ENCODE measurements at places on chromosomes 13 and 19.
A peak's percentile ranks its signal among the peaks of the same experiment; 100 is the strongest.

DNA sequence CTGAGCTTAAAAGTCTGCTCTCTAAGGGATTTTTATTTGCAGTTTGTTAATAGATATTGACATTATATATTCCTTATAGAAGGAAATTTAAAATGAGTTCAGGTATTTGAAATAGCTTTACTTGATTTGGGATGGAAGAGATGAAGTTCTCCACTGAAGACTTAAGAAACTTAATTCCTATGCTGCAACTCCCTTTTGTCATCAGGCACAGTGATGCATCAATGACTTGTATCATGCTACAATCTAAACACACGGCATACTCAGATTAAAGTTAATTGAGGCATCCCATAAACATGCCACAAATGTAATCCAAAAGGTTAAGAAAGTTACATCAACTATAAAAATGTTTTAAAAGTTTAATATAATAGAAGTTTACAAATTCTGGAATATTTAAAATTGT is 109.0 kb downstream of the STARD13 start:
- DNase-seq: no peak

DNA sequence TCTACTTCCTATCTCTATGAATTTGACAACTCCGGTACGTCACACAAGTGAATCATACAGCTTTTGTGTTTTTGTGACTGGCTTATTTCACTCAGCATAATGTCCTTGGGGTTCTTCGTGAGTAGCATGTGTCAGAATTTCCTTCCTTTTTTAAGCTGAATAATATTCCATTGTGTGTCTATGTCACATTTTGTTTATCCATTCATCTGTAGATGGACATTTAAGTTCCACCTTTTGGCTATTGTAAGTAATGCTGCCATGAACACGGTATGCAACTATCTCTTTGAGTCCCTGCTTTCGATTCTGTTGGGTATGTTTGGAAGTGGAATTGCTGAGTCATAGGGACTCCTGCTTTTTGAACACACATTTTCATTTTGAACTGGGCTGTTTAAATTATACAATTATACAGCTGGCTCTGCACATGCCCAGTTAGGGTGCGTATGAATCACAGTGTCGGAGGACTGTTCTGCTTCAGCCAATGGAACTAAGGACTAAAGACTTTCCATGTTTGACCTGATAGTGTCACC is 43.0 kb upstream of the C13orf42 start:
- DNase-seq: peak; percentile 63

- DNase-seq: no peak
These were observed 321.8 kb downstream of the TEX29 start for GRCh38 chr13:111642156-111642767.

- DNase-seq: peak; percentile 47
These were observed 32.9 kb upstream of the POU2F2 start for GRCh38 chr19:42165146-42165545.

DNA sequence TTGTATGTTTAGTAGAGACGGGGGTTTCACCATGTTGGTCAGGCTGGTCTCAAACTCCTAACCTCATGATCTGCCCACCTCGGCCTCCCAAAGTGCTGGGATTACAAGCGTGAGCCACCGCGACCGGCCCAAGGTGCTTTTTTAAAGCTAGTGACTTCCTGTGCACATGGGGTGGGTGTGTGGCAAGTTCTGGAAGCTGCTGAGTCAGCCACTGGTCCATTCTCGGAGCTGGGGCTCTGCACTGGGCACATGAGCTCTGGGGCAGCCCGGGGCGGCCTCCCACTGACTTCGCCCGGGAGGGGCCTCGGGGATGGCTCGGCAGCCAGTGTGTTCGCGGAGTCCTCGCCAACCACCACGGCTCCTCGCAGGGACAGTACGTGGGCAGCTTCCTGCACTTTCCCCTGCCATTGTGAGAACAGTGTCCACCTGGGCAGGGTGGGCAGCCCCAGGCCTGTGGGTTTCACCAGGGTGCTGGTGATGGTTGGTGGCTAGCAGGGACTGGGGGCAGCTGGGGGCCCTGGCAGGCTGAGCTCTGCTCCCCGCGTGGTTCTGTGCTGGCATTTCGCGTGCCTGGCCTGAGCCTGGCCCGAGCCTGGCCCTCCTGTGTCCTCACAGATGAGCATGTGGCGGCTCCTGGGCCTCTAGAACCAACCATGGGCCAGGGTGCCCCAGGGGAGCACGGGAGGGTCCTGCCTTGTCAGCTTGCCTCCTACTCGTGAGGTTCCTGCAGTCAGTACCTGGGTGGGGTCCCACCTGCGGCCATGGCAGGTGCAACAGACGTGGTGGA is 12.2 kb downstream of the CBARP start:
- peak; percentile 58 for DNase-seq

DNA sequence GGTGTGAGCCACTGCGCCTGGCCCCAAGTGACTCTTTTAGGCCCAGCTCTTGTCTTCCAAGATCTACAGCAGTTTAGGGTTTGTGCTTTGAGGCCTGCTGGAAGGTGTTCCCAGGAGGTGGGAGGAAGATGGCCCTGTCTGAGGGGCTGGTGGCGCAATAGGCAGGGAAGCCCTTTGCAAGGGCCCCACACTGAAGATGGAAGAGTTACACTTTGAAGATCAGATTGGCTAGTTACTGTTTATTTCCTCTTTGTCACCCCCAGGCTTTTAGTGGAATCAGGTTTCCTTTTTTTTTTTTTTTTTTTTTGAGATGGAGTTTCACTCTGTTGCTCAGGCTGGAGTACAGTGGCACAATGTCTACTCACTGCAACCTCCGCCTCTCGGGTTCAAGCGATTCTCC is 1.9 kb upstream of the RABAC1 start:
- no peak for DNase-seq

GRCh38 chr13:68970532-68970931 is 1137.1 kb upstream of the ATXN8OS start:
- DNase-seq: no peak

- DNase-seq: no peak
These were observed 114.5 kb downstream of the URI1 start for GRCh38 chr19:30056580-30056979.

DNA sequence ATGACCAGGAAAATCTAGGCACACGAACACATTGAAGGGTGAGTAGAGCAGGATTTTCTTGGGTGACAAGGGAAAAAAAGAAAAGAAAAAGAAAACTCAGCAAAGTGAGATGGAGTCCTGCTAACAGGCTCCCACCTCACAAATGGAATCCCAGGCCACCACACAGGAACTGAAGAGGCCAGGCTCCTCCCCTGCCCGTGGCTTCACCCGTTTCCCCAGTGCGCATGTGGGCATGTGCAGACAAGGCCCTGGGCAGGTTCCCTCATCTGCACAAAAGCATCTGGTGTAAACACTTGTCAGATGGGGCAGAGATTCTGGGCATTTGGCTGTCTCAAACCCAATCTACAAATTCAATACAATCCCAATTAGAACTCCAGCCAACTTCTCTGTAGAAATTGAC is 24.5 kb downstream of the CFAP97D2 start:
- DNase-seq: no peak

DNA sequence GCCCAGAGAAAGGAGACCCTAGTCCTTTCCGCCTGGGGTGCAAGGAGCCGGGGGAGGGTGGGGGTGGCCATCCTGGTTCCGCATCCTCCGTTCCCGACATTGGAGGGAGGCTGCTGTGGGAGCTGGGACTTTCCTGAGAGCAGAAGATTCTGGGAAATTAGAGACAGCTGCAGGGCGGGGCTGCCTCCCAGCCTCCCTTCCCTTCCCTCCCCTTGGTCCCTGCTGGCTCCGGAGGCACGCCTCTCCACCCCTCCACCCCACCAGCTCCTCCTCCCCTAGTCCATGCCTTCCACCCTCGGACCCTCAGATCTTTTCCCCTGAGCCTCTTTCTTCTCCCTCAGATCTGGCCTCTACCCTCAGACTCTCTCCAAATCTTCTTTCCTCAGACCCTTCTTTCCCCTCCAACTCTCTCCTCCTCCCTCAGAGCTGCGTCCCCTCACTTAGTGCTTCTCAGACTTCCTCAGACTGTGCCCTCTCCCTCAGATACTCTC is 3.1 kb upstream of the BCL3 start:
- no peak for DNase-seq

GRCh38 chr19:58319241-58319640 is 7.6 kb upstream of the ZSCAN22 start:
- DNase-seq: no peak

DNA sequence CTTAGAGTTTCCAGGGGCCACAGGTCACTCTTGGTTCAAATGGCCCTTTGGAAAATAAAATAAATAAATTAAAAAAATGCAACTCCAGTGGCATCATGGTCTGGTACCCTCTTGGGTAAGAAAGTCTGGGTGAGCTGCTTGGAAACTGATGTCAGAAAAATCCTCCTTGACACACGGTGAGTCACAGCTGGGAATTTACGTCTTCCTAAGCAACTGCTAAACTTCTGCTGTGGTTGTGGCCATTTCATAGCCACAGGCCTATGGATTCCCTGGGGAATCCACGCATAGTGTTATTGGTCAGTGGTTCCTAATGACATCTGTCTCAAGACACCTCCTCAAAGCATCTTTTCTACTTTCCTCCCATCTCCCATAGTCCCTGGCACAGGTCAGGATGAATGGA is 220.8 kb downstream of the COG6 start:
- DNase-seq: no peak

DNA sequence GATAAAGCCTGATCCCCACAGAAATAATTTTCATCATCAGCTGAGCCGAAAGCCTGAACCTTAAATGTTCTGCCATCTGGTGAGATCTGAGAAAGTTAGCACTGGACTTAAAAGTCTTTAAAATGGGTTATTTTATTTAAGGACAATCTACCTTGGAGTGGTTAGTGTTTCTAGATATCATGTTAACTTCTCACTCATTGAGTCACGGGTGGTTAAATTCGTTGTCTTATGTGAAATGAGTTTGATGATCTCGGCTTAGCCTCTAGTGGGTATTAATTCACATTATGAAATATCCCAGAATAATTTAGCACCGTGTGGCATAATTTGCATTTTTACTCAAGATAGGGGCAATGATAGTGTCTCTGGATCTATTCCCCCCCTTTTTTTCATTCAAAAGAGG is 117.4 kb upstream of the ZNF536 start:
- DNase-seq: no peak

- DNase-seq: no peak
These were observed 23.7 kb upstream of the SHISA2 start for GRCh38 chr13:26075498-26075897.

- DNase-seq: peak; percentile 82
These were observed 564 bp downstream of the SPART start for GRCh38 chr13:36345438-36346221.

DNA sequence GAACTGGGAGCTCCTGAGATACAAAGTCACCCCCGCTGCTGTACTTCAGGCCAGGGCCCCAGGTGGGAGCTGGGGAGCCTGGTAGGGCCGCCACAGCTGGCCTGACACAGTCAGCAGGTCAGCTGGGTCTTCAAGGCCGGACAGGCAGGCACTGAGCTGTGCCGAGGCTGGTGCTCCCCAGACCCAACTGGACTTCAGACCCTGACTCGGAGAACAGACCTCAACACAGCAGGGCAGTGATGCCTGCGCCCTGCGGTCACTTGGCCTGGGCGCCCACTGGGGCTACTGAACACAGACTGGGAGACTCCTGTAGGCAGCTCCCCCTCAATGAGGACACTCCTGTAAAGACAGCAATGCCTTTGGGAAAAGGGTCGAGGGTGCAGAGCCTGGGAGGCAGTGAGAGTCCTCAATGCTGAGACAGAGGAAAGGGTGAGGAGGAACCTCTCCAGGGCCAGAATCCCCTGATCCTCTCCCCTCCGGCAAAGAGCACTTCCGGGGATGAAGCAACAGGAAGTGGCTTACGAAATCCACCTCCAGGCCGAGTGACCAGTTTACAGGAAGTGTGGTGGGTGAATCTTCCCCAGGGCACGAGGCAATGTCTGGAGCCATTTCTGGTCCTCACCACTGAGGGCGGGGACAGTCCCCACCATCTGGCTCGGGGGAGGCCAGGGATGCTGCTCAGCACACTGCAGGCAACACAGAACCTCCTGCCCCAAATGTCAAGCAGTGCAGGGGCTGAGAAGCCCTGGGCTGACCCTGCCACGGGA is 40.8 kb upstream of the ISYNA1 start:
- peak; percentile 98 for DNase-seq

DNA sequence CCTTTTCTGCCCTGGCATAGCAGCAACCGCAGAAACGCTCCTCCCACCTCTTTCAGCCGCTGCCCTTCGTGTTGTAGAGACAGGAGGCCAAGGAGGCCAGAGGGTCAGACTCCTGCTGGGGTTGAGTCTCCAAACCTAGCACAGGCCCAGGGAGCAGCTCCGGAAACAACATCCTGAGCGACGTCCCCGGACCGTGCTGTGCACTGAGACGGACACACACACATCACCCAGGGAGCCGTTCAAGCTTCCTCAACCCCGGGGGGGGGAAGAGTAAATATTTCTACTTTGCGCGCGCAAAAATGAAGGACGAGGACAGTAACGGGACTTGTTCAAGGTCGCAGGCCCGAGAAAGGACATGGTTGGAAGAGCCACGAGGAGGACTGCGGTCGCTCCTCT is 657 bp downstream of the ZNF550 start:
- DNase-seq: peak; percentile 13

- DNase-seq: no peak
These were observed 8.9 kb downstream of the COG3 start for GRCh38 chr13:45473627-45474026.

GRCh38 chr19:49924004-49924880 is 4.8 kb upstream of the ATF5 start:
- DNase-seq: no peak

DNA sequence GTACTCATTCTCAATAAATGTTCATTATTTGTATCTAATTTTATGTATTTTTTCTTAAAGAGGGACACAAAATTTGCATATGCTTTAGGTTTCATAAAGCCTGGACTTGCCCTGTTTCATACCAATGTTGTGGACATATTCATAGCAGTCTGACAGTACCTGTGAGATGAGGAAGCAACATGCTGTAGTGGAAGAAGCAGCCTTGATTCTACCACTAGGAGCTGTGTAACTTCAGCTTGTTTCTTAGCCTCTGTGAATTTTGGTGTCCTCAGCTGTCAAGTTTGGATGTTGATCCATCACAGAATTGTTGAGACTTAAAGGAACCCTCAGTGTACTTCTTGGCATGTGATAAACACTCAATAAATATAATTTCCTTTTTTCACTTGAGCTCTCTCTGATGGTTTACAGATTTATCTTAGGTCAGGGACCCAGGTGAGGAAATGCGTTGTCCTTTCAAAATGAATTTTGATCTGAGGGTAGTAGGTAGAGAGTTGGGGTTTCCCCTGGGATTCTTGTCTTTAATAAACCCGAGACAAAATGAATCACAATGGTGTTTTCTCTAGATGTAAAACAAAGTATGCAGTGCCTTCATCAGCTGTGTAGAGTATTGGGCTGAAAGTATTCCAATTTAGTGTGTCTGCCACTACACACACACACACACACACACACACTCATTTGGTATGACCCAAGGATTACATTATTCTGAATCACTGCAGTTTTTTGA is 152.1 kb downstream of the KCNRG start:
- no peak for DNase-seq

DNA sequence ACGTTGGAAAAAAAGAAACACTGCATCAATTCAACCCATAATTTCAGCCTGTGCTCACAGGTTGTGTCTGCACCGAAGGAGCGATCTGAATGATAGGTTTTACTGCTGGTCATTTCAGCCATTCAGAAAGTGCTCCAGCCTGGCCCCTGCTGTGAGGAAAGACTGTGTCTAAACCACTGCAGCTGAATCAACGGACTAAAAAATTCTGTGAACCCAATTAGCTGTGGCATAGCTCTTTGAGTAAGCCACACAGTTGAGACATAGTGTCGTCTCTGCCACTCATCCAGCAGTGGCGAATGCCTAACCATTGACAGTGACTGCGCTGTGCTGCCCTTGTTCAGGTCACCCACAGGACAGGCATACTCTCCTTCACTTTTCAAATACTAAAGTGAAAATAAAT is 179.8 kb downstream of the COG6 start:
- DNase-seq: no peak

- no peak for DNase-seq
These were observed 6.2 kb downstream of the RPS19 start for GRCh38 chr19:41866284-41866683.

Measured in inflammatory macrophage (primary cell).